ENCODE measurements at places on chromosomes 13 and 19.

DNA sequence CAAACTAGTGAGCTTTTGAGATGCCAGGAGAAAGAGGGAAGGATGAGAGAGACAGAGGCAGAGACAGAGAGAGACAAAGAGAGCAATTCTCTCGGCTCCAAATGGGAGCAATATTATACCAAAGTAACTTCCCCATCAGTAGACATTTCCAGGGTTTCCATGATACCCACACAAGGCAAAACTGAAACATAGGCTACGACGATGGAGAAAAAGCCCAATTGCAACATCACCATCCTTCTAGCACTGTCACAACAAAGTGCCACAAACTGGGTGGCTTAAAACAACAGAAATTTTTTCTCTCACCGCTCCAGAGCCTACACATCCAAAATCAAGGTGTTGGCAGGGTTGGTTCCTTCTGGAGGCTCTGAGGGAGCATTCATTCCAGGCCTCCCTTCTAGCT is 81.4 kb downstream of the KCTD12 start:
- no peak for DNase-seq

- no peak for DNase-seq
These were observed 35.7 kb upstream of the SLC10A2 start for GRCh38 chr13:103101901-103102300.

DNA sequence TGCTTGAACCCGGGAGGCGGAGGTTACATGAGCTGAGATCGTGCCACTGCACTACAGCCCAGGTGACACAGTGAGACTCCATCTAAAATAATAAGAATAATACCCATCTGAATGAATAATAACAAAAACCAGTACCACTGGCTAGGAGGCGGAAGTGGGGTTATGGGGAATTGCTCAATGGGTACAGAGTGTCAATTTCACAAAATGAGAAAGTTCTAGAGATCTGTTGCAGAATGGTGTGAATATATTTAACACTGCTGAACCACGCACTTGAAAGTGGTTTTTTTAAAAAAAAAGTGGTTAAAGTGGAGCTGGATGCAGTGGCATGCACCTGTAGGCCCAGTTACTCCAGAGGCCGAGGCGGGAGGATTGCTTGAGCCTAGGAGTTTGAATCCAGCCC is 18.5 kb downstream of the KLF2 start:
- no peak for DNase-seq

- no peak for DNase-seq
These were observed 66.0 kb downstream of the EPSTI1 start for GRCh38 chr13:42926043-42926442.

- DNase-seq: peak; percentile 4
These were observed 711 bp downstream of the FUT2 start for GRCh38 chr19:48696353-48697010.

DNA sequence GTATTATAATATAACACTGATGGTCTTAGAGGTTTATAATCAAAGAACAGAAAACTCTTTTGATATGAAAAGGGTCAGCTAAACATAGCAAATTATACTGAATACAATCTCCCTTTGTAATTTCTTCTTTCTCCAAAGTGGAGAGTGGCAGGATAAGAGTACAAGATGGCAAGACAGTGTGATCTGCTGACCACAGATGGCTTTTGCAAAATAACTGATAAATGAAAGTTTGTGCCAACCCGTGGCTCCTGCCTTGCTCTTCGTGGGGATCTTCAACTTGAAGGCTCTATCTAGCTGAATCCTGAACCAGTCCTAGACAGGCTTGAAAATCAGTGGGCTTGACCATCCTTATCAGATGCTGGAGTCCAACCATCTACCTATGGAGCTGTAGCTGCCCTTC is 185.7 kb downstream of the VWA8 start:
- no peak for DNase-seq

- DNase-seq: peak; percentile 54
These were observed 1.3 kb downstream of the FARP1 start for GRCh38 chr13:98144027-98144741.

- no peak for DNase-seq
These were observed 132.1 kb downstream of the PCDH17 start for GRCh38 chr13:57763689-57764088.

DNA sequence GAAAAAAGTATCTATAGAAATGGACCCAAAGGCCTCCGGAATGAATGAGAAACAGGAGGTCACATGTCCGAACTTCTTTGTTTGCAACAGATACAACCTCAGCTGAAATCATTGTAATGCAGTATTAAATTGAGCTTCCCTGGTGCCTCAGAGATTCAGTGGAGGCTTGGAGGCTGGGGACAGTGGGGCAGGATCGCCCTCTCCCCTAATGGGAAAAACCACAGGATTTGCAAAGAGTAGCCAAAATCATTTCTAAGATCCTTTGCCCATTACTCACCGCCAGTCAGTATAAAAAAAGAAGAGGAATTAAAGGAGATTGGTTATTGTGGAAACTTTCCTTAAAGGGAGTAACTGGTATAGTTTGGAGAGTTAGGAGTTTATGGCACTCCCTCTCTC is 30.4 kb upstream of the IRS2 start:
- peak; percentile 93 for DNase-seq
